ENCODE measurements at places on chromosomes 7 and 10.
A peak's percentile ranks its signal among the peaks of the same experiment; 100 is the strongest.

GRCh38 chr7:127632276-127632910 lies 14.5 kb upstream of the PAX4 start:
- no peak for DNase-seq

DNA sequence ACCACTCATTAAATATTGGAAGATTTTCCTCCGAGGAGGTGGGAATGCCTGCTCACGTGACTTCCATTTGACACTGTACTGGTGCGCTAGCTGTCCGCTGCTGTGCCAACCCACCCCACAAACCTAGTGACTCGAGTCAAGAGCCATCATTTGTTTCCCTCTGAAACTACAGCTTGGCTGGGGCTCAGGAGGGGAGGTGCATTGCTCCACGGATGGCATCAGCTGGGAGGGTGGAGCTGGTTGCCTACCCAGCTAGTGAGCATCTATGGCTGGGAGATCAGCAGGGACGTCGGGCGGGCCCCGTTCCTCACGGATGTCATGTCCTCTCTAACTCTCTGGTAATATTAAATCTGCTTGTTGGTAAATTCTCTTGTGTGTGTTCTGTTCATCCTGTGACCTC lies 9.5 kb upstream of the FOXL3 start:
- DNase-seq, result no peak

DNA sequence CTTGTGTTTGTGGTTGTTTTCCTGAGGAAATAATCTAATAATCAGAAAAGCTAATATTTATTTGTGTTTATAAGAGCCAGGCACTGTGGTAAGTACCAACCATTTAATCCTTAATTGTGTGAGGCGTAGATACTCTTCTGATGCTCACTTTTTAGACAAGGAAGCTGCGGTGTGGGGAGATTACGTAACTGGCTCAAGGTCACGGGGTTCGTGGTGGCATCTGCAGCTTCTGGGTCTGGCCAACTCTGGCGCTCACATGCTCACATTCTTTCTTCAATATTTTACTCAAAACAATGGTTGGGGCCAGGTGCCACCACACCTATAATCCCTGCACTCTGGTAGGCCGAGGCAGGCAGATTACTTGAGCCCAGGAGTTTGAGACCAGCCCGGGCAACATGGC lies 77.6 kb downstream of the RALA start:
- DNase-seq, result no peak

DNA sequence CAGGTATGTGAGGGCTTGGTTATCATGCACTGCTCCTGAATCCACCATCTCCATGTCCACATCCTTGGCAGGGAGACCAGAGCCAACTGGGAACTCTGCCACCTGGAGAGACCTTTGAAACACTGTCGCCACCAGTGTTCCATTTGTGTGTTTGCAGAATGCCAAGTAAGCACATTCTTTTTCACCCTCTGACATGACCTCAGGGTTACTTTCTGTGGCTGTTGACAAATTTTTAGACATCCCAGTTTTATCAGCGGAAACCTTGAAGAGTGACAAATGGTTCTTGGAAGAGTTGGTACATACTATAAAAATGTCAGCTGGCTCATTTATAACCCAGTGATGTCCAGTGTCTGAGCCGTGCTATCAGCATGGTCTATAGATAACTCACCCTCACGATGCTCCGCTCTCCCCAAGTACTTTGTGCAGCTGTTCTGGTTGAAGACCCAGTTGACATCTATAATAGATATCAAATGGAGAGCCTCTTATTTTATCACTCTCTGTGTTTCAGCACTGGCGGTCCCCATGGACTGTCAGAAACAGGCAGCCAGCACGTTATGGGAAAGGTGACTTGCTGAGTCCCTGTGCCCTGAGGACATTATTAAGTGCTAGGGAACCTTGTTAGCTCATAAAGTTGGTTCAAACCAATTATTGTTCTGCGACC lies 563.1 kb upstream of the GALNT17 start:
- DNase-seq, result no peak

GRCh38 chr10:132158823-132159222 lies 27.9 kb upstream of the DPYSL4 start:
- no peak for DNase-seq

GRCh38 chr7:405489-406211 lies 114.0 kb downstream of the PDGFA start:
- DNase-seq, result no peak

GRCh38 chr7:90777886-90778285 lies 181.8 kb downstream of the CDK14 start:
- no peak for DNase-seq

- no peak for DNase-seq
Measured at GRCh38 chr10:79111427-79111826, 42.7 kb downstream of the ZMIZ1 start.

- DNase-seq, result no peak
Measured at GRCh38 chr10:100100651-100101184, 19.0 kb upstream of the CPN1 start.

DNA sequence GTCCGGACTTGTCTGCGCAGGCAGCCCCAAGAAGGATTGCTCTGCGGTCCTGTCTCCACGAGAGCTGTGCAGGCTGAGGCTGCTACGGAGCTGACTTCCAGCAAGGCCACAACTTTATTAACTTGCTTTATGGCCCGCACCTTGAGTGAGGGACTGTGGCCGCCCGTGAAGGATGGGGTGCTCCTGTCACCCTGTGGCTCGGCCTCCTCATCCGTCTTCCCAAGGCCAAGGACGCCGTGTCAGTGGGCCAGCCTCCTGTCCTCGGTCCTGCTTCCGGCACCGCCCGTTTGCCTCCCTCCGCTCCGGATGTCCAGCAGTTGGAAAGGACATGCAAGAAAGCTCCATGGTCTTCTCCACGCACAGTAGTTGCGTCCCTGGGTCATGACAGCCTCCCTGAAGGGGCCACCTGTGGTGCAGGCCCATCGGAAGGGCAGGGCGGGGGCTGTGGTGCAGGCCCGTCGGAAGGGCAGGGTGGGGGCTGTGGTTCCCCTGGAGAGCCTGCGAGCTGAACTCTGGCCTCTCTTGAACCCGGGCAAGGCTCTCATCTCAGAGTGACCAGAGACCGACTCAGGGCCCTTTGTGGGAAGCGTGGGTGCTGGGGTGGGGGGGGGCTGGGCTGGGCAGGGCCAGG lies 87.1 kb downstream of the NKX6-2 start:
- DNase-seq, result no peak

DNA sequence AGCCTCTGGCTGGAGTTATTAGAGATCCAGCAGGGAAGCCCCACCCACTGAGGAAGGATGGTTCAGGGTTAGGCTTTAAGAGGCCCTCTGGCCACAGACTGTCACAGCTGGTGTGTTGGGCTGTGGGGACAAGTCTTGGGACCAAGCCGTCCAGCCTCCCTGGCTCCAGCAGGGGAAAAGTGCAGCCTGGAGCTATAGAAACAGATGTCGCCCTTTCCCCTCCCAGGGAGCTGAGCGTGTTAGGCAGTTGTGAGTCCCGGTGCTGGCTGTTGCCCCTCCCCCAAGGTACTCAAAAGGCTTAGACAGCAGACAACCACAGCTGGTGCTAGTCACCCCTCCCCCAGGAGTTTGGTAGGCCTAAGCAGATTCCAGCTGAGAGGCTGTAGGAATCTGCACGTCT lies 143.4 kb downstream of the TMEM168 start:
- no peak for DNase-seq

- DNase-seq, result no peak
Measured at GRCh38 chr7:35908331-35909216, 107.7 kb downstream of the SEPTIN7 start.

- DNase-seq, result peak; percentile 77
Measured at GRCh38 chr7:17774248-17774647, 166.0 kb downstream of the SNX13 start.

DNA sequence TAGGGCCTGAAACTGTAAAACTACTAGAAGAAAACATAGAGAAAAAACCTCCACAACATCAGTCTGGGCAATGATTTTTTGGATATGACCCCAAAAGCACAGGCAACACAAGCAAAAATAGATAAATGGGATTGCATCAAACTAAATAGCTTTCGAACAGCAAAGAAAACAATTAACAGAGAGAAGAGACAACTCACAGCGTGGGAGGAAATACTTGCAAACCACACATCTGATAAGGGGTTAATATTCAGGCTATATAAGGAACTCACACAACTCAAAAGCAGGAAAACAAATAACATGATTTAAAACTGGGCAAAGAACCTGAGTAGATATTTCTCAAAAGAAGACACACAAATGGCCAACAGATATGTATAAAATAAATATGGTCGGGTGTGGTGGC lies 7.7 kb upstream of the GSTK1 start:
- DNase-seq, result no peak

GRCh38 chr10:71408436-71409225 lies 11.9 kb downstream of the CDH23 start:
- DNase-seq, result no peak

GRCh38 chr7:44144426-44144967 lies 3.4 kb upstream of the MYL7 start:
- no peak for DNase-seq

GRCh38 chr7:17680026-17680425 lies 260.3 kb downstream of the SNX13 start:
- DNase-seq, result peak; percentile 95

DNA sequence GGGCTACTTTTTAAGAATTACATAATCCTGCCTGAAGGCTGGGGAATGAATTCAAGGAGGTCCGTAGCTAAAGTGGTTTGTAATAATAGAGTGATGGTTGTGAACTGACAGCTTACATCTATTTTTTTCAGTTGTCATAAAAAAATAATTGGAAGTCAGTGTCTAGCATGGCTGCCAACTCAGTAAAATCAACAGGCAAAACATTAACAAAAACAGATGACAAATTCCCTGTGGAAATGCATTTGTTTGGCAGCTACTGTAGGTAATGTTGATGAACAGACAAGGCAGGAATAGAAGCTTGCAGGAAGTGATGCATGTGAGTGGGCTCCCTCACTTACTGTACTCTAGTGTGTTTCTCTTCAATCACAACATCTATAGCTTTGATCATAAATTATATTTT lies 766.0 kb upstream of the POT1 start:
- no peak for DNase-seq

- DNase-seq, result no peak
Measured at GRCh38 chr7:49781996-49782395, 8.6 kb downstream of the VWC2 start.

DNA sequence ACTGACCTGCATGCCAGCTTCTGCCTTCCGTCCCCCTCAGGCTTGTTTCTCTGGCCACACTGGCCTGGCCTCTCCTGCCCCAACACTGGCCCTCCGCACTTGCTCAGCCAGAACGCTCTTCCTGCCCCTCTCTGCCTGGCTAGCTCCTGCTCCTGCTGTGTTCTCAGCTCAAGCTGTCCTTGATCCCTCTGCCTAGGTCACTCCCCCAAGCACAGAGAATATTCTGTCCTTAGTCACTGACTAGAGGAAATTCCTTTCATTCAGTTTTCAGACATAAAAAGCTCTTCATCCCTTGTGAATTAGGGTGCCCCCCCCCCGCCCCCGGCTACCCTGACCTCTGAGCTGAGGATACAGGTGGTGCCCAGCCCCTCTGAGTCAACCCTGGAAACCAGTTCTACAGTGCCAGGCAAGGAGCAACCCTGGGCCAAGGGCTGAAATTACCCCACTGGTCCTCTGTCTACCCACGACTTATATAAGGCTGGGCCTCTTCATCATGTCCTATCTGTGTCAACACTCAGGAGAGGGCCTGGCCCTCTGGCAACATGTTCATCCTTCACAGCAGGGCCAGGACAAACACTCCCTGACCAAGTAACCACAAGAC lies 6.6 kb upstream of the SGPL1 start:
- no peak for DNase-seq

DNA sequence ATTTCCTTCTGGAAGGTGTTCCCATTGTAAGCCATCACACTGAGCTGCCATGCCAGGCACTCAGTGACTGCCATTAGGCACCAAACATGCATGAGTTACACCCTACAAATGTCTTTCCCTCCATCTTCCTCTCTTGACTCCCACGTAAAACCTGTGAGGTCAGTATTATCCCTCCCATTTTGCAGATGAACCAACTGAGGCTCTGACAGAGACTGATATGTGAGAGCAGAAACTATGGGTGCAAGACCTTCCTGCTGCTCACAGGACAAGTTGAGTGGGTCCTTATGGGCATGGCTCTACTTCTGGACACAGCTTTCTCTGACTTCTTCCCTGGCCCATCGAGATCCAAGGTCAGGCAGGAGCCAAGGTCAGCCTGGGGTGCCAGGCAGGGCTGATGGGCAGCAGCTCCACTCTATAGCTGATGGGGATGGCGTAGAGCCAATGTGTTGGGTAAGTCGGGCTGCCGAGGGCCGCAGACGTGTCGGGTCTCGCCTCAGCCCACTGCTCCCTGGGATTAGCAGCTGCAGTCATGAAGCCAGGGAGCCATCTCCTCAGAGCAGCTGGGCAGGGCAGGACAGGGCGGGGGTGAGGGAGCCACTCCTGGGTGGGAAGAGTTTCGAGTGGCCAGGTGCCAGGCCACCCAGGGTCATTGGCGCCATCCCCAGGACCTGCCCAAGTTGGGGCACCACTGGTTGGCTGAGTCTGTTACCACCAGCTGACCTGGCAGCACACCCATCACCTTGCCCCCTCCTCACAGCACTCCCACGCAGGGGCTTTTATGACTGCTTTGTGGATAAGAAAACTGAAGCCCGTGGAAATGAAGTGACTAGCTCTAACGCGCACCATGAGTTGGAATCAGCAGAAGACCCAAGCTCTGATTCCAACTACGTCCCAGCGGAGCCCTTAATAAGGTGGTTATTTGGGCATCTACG lies 117.8 kb upstream of the ZMIZ1 start:
- no peak for DNase-seq

DNA sequence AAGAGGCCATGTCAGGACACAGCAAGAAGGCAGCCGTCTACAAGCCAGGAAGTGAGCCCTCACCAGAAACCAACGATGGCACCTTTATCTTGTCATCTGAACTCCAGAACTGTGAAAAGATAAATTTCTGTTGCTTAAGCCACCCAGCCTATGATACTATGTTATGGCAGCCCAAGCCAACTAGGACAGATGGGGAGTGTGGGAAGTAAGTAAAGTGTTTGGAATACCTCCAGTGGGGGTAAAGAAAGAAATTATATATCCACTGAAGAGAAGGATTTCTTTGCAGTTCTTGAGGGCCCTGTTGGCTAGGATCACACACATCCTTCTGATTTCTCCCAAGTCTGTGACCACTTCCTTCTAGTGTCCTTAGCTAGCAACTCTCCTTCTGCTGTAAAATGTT lies 384.4 kb downstream of the TNS3 start:
- no peak for DNase-seq

GRCh38 chr10:70602665-70603448 lies at the start of gene PRF1:
TSS of gene PRF1 (minus strand) at chr10:70602741. CDS start at chr10:70600902, 1,839 bp downstream.
- no peak for DNase-seq

DNA sequence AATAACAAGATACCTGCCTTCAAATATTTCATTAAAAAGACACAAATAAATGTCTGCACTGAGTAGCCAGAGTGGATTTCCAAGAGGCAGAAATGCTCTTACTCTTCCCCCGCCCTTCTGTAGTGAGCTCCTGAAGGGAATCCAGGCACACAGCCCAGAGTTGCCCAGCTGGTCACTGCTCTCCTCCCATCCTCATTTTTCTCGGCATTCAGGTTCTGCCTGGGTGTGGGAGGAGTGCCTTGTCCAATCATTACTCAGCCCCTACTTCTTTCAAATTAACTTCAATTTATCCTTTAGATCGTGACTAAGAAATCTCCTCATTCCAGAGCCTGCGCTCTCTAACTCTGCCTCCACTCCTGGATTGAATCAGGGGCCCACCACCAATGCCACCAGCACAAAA lies 12.2 kb downstream of the CCDC6 start:
- DNase-seq, result no peak

GRCh38 chr7:124840435-124840834 lies 74.8 kb upstream of the GPR37 start:
- DNase-seq, result no peak
